ENCODE measurements at places on chromosomes 1 and 21.

- DNase-seq: no peak
Observed at GRCh38 chr1:234725177-234726132, 115.5 kb upstream of the IRF2BP2 start.

GRCh38 chr21:23402929-23403520, 2204.3 kb downstream of the MRPL39 start:
- no peak for DNase-seq

- DNase-seq: no peak
Observed at GRCh38 chr1:22117851-22118250, 25.0 kb downstream of the WNT4 start.

DNA sequence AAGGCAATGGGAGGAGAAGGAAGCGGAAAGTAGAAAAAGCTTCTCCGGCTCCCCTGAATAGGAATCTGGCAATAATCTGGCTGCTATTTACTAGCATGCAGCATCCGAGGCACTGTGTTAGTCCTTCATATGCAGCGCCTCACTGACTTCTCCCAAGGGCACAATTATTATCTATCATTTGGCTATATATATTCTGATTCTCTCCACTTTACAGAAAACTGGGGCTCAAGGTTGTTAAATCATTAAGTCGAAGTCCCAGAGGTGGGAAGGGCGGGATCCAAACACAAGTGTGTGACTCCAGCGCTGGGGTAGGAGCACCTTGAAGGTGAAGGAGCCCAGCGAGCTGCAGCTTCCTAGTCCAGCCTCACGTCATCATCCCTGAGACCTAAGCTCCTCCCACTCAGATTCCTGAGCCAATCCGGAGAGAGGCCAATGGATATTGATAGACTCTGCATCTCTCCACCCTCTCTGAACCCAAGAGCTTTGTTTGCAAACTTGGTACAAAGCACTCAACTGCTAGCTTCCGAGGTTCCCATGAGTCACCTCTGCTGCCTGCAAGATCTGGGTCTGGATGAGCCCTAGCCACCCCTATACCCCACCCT, 16.6 kb upstream of the EYA3 start:
- DNase-seq: peak; percentile 25

- DNase-seq: peak; percentile 40
Observed at GRCh38 chr1:110548381-110548780, 29.4 kb upstream of the KCNA10 start.
